Vagina (tissue), 2 donors: ENCODE measurements at places on chromosomes 2 and 18.

- no peaks in the 10 kb centered on the region for H3K4me1 ChIP-seq
- H3K36me3 ChIP-seq, result no peaks in the 10 kb centered on the region
- no peak for DNase-seq
- no peaks in the 10 kb centered on the region for H3K27me3 ChIP-seq
- no peak within 1 kb of the TSS for H3K27ac ChIP-seq
Measured at GRCh38 chr2:219309278-219309677, at the start of gene PTPRN. PTPRN (minus strand) TSS chr2:219309401; CDS start chr2:219309332, 69 bp downstream.

DNA sequence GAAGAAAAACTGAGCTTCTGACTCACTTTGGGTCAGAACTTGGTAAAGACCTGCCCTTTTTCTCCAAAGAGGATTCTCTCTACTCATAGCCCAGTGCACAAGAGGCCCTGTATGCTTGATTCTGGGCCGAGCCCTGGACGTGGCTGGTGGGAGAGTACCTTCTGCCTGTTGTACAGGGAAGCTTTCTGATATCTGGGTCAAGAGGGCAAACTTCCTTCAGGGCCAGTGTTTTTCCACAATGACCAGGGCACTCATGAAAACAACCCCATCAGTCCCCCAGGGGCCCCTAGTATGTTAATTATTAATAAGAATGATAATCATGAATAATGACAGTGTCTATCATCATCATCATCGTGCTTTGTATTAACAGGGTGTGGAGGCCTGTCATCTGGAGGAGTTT is 90.0 kb downstream of the TGFA start:
- no peaks in the 10 kb centered on the region for H3K4me1 ChIP-seq
- no peaks in the 10 kb centered on the region for H3K36me3 ChIP-seq
- DNase-seq, result no peak
- no peak overlapping the region for H3K27ac ChIP-seq
- no peak overlapping the region for H3K4me3 ChIP-seq

DNA sequence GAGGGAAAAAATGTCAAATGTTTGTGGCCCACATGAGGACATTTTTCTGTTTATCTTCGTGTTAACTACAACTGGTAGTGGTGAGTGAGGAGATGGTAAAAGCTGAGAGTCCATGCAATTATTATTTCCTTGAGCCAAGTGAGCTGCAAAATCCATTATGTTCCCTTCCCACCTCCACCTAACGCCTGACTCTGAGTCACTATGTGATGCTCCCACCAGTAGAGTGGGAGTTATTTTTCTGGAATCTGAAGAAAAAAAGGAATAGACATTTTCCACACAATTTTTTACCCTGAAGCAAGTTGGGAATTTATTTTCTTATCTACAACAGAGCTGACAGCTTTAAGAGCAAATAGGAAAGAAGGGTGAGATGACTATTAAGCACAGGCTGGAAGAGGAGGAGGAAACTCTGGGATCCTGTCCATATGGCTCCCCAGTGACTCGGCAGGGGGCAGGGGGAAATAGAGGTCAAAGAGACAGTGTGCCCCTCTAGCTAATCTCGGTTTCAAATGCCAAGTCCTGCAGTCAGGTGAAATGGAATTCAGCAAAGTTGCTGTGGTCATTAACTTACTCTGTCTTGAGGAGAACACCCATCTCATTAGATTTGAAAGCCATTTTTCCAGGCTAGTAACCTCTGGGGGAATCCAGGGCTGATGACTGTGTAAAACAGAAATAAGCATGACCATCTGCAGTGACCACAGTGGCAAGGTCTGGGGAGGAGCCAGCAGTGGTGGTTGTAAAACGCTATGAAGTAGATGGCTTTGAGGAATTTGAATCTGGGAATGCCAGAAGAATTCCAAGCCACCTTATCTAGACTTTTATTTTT is 463.9 kb downstream of the STK39 start:
- no peak for DNase-seq
- peaks cover 12% of the 10 kb centered on the region for H3K4me1 ChIP-seq
- H3K36me3 ChIP-seq, result no peaks in the 10 kb centered on the region
- no peaks in the 10 kb centered on the region for H3K27me3 ChIP-seq

- no peaks in the 10 kb centered on the region for H3K27me3 ChIP-seq
- no peak for DNase-seq
- H3K27ac ChIP-seq, result no peak overlapping the region
- no peak overlapping the region for H3K4me3 ChIP-seq
- no peaks in the 10 kb centered on the region for H3K36me3 ChIP-seq
- no peaks in the 10 kb centered on the region for H3K4me1 ChIP-seq
Measured at GRCh38 chr2:190570871-190571270, 36.3 kb upstream of the NEMP2 start.

GRCh38 chr2:150467621-150467963 is 19.9 kb downstream of the RND3 start:
- no peak for DNase-seq
- H3K4me3 ChIP-seq, result no peak overlapping the region
- peaks cover 45% of the 10 kb centered on the region for H3K4me1 ChIP-seq
- peak overlapping the region; percentile 56 for H3K27ac ChIP-seq

DNA sequence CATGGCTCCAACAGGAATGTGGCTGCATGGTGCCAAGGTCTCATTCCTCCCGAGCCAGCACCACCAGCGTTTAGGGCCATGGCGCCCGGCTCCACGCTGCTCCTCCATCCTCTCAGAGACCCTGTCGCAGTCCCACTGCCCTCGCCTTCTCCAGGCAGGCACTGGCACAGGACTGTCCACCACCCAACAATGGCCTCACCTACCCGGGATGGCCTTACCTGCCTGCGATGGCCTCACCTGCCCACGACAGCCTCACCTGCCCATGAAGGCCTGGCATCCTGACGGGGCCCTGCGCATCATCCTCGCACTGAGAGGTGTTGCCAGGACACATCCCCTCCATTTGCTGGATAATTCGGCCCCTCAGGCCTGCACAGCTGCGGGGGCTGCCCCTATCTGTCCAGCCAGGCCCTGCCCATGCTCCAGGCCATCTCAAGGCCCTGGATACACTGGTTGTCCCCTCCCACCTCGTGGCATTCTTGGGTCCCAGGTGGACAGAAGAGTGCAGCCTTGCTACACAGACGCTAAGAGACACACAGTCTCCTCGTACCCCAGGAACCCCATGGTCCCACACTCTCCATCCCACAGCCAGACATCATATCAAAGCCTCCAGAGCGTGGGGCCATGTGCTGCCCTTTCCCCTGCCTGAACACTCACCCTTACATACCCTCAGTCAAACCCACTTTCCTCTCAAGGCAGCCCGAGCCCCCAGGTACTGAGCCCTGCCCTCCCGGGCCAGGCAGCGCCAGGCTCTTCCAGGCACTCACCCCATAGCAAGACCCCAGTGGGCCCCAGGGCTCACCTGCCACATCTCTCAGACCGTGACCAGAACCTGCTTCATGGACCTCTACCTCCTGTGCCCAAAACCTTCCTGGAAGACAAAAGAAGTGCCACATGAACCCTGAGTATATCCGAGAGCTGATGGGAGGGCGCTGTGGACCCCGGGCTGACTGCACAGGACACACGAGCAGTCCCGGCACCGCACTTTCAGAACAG is 268.6 kb downstream of the EIPR1 start:
- no peak overlapping the region for H3K4me3 ChIP-seq
- DNase-seq, result peak; percentile 93
- H3K27ac ChIP-seq, result no peak overlapping the region
- no peaks in the 10 kb centered on the region for H3K36me3 ChIP-seq
- no peaks in the 10 kb centered on the region for H3K27me3 ChIP-seq
